ENCODE measurements at places on chromosomes 2 and 18.

DNA sequence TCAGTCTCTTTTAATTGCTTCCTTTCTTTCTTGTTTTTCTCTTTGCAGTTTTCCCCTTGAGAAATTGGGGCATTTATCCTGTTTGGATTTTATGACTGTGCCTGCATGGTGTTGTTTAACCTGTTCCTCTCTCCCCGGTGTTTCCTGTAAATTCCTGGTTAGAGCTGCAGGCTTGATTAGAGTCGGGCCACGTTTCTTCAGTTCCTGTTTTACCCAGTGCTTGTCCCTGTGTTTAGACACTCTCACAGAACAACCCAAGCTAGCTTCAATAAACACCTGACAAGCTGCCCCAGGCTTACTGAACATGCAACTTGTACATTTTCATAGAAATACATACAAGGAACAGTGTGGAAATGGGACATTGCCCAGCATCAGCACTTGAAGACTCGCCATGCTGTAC is 53.9 kb downstream of the NGEF start:
- DNase-seq, result no peak

DNA sequence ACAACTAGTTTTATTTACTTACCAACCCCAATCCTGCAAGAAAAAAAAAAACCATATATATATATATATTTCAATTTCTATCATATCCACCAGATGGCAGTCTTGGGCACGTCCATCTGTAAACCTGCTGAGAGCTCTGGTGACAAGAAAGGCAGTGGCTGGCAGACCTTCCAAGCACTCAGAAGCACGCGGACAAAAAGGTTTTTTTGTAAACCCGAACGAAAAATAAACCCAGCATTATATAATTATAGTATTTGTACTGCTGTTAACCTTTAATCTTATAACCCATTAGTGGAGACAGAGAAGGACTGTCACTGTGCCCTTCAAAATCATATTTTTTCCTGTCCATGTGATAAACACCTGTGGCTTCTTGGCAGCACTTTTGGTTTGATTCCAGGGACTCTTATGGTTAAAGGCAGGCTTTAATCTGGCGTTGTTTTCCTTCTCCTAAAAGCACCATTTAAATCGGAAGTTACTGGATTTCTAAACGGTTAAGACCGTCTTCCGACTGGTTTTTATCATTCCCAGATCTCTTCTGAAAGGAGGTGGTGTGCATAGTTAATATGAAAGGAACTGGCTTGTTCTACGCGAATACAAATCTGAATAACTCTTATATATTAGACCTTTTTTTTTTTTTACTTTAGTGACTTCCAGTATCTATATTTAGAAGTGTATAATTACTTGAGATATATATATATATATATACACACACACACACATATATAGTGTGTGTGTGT is 31.0 kb upstream of the SLC3A1 start:
- DNase-seq, result peak; percentile 79

DNA sequence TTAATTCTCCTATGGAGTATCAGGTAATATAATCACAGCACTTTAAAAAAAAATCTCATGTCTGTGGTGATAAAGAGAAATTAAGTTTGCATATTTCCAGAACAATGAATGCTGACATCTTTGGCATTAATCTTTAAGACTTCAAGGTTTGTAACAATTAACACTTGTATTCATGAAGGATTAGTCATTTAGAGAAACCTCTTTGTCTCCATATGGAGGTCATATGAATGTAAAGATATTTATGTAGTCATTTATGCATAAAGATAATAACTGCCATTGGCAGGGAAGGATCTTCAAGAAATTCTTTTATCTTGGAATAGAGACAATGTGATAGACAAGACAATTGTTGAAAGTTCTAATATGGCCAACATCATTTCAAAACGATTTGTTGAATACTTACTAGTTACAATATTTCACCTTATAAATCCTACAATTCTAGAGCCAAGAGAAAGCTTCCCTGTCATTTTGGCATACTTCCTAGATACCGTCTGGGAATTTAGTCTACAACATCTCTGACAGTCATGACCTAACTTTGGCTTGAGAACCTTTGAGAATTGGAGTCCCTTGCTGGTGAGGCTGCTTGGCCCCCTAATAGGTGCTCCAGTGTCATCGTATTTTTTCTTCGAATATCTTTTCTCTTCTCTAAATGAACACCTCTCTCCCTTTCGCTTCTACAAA is 33.6 kb downstream of the RASGRP3 start:
- no peak for DNase-seq

DNA sequence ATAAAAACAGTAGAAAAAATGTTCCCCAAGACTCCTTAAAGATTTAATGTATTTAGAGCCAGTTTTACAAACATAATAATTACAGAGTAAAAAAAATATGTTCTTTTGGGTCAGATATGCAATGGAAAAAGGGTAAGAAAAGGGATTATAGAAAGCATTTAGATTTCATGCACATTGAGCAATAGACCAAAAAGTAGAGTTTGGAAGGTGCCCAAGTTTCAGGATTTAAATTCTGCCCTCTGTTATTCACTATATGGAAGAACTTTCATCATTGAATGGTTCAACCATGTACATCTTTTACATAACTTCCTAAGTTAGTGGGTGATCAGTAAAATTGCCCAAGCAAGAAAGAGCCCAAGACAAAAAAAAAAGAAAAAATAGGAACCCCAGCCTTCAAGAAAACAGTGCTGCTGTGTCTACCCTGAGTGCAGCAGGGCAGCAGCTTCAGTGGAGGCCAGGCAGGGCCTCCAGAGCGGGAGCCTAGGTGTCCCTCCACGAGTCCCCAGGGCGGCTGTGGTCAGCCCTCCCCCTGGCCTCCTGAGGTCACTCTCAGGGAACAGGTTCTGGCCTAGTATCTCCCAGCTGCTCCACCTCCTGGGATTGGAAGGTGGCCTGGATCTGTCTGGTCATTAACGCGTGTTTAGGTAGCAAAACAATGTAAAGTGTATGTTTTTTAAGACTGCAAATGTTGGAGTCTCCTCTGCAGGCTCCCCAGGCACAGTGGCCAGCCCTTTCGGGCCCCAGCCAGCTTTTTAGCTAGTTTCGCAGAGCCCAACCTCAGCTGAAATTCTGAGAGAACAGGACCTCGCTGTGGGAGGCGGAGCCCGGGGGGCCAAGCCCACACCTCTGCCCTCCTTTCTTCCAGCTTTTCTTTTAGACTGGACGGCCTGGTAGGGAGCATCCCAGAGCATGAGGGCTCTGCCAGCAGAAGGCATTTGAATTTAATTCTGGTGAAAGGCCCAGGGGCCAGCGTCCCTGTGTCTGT is 77.3 kb downstream of the TEX51 start:
- no peak for DNase-seq

GRCh38 chr2:231270221-231271114 is 72.0 kb downstream of the ARMC9 start:
- no peak for DNase-seq

DNA sequence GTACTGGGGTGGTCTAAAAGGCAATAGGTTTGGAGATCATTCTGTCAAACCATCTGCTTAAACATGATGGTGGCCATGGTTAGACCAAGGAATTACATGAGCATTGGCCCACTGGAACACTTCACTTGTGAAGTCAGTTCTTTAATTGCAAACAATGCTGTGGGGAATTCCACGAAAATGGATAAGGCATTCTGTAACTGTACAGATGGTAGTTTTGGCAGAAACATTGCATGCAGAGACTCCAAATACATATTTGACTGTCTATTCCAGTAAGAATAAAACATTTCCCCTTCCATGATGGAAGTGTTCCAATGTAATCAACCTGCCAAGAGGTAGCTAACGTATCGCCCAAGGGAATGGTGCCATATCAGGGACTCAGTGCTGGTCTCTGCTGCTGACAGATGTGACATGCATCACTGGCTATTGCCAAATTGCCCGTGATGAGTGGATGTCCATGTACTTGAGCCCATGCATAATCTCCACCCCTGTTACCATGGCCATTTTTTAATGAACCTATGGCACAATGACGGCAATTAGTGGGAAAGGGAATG is 417.9 kb downstream of the CDH7 start:
- DNase-seq, result no peak

DNA sequence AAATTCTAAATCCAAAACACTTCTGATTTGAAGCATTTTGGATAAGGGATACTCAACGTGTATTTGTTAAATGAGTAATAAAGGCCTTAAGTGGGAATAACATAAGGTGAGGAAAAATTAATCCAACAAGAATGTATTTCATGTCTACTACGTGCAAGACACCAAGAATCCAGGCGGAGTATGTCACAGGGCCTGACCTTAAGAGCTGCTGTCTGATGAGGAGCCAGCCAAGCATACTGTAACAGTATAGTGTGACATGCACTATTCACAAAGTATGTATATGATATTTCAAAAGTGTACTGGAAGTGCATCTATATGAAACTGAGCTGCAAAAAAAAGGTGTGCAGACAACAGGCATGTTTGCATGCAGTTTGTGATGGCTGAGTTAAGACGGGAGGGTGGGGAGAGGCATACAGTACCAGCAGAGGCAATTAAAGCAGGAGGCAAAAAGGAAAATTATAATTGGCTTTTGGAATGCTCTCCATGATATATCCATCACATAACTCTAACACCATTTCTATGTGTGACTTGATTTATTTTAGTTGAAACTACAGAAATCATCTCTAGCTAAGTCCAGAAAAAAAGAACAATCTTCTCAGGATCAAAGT is 18.2 kb downstream of the IWS1 start:
- DNase-seq, result no peak

- DNase-seq, result no peak
Measured at GRCh38 chr2:212536817-212537725, 1.5 kb downstream of the ERBB4 start.

DNA sequence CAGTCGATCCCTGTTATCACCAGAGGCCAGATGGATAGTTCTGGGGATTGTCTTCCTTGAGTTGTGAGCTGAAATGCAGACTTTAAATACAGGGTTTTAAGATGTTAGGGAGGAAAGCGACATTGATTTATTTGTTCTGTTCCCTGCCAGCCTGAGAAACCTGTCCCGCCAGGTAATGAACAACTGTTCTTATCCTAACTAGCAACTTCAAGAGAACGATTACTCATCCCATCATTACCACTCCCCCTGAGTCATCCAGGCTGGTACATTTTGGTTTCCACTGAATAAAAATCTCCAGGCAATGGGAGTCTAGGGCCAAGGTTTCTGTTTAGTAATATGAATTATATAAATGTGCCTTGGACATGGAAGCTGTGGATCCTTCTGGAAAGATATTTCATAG is 131.2 kb downstream of the LYPD6B start:
- no peak for DNase-seq

- no peak for DNase-seq
Measured at GRCh38 chr2:20130821-20131645, 79.6 kb upstream of the LAPTM4A start.

DNA sequence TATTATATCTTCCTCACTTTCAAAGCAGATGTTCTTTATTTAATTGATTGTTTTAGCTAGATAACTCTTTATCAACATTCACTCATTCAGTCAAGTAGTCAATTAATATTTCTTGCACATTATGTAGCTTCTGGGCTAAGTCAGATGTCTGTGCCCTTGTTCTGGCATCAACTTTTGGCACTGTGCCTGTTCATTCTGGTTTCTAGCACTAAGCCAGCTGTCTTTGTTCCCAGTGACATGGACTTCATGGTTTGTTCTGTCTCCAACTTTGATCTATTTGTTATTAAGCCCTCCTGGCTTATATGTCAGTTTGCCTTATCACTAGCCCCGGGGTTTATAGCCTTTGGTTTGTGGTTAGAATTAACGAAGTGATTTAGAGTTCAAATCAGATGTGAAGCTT is 247.9 kb upstream of the SYT4 start:
- no peak for DNase-seq

- DNase-seq, result no peak
Measured at GRCh38 chr2:237022533-237022932, 63.2 kb upstream of the COPS8 start.

- DNase-seq, result no peak
Measured at GRCh38 chr2:209726311-209726710, 45.3 kb upstream of the UNC80 start.

DNA sequence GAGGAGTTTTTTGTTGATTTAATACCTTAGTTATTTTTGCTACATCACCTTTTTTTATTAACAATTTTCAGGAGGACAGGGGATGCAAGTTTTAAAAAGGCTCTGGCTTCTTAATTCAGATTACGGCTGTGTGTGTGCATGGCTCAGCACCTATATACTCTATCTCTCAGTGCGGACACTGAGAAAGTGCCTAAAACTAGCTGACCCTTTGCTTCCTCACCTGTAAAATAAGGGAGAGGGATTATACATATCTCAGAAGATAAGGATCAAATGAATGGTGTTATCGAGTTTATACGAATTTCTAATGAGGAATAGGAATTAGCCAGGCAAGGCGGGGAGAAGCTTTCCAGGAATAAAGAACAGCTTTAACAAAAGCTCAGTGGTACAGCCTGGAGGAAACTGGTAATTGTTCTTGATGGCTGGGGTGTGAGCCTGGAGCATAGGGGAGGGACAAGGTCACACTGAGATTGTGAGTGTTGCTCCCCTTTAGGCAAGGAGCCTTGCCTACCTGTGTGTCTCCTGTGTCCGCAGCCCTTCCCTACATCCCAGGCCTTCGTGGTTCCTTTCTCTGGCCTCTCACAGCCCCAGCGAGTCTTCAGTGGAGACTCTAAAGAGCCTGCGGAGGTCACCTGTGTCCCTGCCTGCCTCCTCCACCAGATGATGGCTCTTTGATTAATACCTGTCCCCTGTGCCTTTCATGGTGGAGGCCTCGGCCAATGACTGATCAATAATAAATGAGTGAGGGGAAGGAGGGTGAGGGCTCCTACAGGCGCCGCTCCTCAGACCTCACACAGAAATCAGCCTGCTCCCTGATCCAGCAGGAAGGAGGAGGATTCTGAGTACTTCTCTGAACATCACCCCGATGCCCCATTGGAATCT is 92.7 kb downstream of the DDX1 start:
- no peak for DNase-seq

GRCh38 chr18:67515942-67516538 is 480 bp downstream of the DSEL start:
- peak; percentile 21 for DNase-seq

GRCh38 chr2:171778515-171778914 is 91.2 kb downstream of the DYNC1I2 start:
- no peak for DNase-seq

GRCh38 chr2:238509151-238509835 is 82.6 kb downstream of the ASB1 start:
- no peak for DNase-seq

DNA sequence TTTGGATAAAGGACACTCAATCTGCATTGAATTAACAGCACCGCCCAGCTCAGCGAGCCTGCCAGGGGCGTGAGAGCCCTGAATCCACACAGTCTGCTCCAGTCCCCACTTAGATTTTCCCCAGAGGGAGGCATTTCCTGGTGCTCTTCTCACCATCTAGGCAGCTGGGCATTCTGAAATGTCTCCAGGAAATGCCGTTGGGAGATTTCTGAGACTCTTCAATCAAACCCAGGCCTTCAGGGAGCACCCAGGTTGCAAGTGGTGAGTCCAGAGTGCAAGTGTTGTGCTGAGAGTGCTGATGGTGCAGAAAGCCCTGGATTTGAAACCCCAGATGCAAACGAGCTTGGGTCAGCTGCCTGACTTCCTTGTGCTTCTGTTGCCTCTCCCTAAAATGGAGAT is 23.4 kb upstream of the TMEM37 start:
- no peak for DNase-seq

- no peak for DNase-seq
Measured at GRCh38 chr2:3356799-3357198, 20.8 kb downstream of the EIPR1 start.

- no peak for DNase-seq
Measured at GRCh38 chr2:163667064-163667887, 68.5 kb downstream of the FIGN start.
